ENCODE measurements at places on chromosomes 16 and 17. TPM values are rescaled to one million over a fixed set of nuclear protein-coding genes. Genes with fewer than 3 reads are reported as not detected.

ASPSCR1 gene
- polyA plus RNA-seq, result 29.8 TPM

- no peak for DNase-seq
Measured at GRCh38 chr16:63323722-63324705, 1287.8 kb upstream of the CDH8 start.

DNA sequence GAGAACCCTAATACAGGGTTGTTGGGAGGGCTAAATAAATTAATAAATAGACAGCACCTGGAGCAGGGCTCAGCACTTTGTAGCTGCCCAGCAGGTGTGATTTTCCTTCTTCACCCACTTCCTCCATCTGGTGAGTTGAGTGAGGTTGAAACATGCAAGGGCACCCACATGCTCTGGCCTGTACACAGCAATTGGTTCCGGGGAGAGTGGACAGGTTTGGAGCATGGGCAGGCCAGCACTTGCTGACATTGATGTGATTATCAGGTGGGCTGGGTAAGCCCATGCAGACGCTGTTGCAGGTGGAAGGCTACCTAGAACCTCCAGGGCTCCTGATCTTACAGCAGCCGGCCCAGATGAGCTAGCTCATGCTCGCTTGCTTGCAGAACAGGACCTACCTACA, 1.3 kb upstream of the MRTFB start:
- DNase-seq, result no peak

GRCh38 chr17:71409137-71409536, 711.7 kb upstream of the SOX9 start:
- DNase-seq, result no peak

GRCh38 chr17:2939714-2940351, 123.6 kb downstream of the OR1D5 start:
- no peak for DNase-seq

DHRS7C gene
- 88.9 TPM for polyA plus RNA-seq

DNA sequence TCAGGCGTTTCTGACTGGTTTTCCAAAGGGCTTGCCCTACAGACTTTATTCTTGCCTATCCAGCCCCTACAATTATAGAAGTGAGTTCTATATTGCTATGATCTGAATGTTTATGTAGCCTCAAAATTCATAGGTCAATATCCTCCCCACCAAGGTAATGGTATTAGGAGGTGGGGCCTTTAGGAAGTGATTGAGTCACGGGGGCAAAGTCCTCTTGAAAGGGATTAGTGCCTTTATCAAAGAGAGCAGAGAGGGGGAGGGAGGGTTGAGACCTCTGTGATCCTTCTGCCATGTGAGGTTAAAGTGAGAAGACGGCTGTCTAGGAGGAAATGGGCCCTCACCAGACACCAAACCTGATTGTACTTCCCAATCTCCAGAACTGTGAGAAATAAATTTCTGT, 931 bp upstream of the CPHXL start:
- no peak for DNase-seq

Data from muscle of leg (tissue), 16 donors.